ENCODE measurements at places on chromosomes 7 and 10.

DNA sequence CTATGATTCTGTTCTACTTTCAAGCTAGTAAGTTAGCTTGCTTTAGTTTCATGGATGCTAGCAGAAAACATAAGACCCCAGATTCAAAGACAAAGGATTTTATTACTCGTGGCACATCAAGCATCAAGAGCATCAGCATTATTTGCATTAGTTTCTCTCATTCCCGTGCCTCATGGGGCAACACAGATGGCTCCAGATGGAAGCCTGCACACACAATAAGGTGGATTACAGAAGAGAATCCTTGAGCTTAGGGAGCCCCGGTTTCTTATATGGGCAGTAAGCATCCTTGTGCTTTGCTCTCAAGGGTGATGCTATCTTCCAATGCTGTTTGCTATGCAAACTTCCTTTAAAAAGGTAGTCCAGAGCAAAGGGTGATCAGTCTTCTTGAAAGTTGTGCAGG, 10.7 kb upstream of the CAPZA2 start:
- no peak for DNase-seq

- DNase-seq = peak; percentile 8
Measured at GRCh38 chr10:92241158-92241500, 49.7 kb downstream of the CPEB3 start.

DNA sequence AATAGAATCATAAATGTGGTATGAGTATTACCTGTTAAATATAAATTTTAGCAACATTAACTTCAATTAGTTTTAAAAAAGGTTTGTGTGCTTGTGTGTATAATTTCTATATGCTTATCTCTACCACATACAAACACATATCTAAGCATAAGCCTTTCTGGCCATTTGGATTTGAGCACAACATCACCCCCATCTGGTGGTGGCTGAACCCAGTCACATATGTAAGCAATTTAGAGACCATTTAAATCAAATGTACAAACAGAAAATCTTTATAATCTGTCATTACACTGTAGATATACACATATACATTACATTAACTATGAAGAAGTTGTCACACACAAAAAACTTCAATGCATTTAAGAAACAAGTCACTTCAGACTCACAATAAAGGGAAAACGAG, 31.7 kb downstream of the GPR22 start:
- DNase-seq = peak; percentile 4

DNA sequence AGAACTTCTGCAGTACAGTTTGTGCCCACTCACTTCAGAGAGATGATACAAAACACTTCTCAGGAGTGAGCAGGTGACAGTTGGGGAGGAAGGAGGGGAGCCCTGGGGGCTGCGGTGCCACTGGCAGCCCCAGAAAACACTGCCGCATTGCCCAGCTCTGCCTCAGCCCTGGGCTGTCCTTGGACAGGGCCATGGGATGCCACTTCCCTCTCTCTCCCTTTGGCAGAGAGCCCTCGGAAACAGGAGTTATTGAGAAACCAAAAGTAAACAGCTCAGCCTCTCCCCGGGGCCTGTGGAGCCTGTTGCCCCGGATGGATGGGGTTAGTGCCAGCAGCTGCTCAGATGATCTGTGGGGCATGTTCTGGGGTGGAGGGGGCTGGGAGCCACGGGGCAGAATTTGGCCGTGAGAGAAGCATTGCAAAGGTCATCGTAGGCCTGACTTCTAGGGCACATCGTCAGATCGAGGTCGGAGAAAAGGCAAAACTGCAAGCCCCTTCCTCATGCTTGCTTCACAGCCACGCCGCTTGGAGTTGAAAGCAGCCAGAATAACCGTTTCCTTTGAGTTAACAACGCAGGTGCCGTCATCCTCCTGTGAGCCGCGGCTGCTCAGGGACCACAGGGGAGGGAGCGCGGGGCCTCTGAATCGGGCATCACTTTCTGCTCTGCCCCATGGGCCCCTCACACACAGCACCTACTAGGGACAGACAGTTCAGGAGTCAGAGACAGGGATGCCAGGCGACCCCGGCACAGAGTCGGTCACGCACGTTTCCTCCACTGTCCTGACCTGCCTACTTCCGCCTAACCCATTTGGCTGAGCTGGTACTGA, 256.4 kb downstream of the CAMK1D start:
- DNase-seq = peak; percentile 24

GRCh38 chr10:130110246-130111112, at the start of gene C10orf143:
Gene C10orf143 (minus strand): TSS chr10:130110830. CDS start chr10:130110772, 58 bp downstream.
- DNase-seq = peak; percentile 96

GRCh38 chr7:100694098-100694745, at the start of gene GIGYF1:
Gene GIGYF1 (minus strand): TSS chr7:100694250. CDS start chr7:100688238, 6,012 bp downstream.
- DNase-seq = peak; percentile 56

- no peak for DNase-seq
Measured at GRCh38 chr10:20034732-20035131, 218.5 kb downstream of the PLXDC2 start.

GRCh38 chr10:102322914-102323313, 72.6 kb upstream of the NFKB2 start:
- no peak for DNase-seq

- DNase-seq = no peak
Measured at GRCh38 chr7:129684777-129685176, 73.3 kb downstream of the NRF1 start.

DNA sequence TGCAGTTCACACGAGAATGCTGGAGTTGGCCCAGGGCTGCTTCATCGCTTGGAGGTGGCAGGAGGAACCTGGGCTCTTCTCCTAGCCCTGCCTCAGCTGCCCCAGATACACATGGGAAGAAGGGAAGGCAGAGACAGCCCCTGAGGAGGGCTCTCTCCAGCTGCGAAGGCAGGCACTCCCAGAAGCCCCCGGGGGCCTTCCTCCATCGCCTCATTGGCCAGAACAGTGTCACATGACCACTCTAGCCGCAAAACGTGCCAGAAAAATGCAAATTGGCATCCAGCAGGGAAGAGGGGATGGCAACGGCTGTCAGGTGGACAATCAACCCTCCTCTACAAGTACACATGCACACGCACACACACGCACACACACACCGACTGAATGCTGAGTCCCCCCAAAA, 217.8 kb upstream of the FRMD4A start:
- no peak for DNase-seq

DNA sequence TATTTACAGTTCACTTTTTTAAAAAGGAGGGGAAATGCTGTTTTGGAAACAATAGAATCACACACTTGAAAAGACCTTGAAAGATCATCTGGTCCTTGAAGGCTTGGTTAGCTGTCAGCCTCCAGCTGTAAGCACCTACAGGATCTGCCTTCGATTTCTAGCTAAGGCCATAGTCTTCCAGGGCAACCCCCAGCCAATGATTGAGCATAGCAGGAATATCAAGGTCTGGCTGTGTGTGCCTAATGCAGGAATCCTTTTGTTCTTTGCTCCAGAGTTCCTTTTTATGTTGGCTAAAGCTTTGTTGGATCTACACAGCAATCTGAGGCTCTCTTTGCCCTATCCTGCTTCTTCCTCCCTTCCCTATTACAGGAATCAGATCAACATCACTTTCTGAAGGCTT, 5.2 kb upstream of the YAE1 start:
- DNase-seq = no peak

- no peak for DNase-seq
Measured at GRCh38 chr7:81627536-81628287, 142.1 kb downstream of the HGF start.

DNA sequence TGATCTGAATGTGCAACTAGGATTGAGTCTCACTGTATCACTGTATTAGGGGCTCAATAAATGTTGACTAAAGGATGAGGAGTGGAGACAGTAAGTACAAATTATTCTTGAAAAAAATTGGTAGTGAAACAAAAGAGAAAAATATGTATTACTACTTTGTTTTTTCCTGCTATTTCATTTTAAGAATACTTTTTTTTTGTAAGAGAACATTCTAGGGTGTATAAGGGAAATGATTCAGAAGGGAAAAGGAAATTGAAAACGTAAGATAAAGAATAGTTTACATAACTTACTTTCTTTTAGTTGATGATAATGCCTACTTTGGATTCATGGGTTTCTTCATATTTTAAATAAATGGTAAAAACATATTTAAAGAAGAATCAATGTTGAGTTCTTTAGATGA, 9.6 kb downstream of the CAPZA2 start:
- DNase-seq = no peak

All from substantia nigra (tissue), 51 donors.